Body of pancreas (tissue), 4 donors: ENCODE measurements at places on chromosomes 6 and 20. TPM values are rescaled to one million over a fixed set of nuclear protein-coding genes. Genes with fewer than 3 reads are reported as not detected.

DNA sequence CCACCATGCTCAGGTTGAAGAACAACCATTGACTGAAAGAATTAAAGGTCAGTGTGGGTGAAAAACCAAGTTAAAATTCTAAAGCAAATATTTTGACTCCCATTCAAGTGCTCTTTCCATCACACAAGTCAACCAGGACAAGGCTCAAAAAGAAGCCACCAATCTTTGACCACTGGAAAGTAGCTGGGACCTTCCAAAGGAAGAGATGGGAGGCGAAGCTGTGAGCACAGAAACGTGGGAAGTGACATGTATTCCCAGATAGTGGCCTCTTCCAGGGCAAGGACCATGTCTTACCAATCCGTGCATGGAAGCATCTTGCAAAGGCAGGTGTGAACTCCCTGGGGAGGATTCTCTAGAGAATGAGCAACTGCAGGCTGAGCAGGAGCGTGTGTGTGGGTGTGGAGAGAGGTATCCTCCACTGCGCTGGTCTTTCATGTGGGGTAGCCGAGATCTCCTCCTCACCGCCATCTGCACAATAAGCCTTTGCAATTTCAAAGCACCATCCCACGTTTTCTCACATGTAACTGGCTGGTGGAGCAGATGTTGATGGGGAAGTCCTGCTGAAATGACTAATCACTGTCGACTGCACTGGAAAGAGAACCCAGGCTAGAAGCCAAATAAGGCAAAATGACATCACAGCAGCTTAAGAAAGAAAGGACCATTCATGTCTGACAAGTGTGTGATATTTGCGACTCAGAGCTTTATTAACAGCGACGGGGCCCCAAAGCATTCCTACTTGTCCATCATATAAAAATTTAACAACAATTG lies 189.4 kb upstream of the RREB1 start:
- no peak for DNase-seq

MYLK2 gene
- 4.9 TPM for total RNA-seq

DNA sequence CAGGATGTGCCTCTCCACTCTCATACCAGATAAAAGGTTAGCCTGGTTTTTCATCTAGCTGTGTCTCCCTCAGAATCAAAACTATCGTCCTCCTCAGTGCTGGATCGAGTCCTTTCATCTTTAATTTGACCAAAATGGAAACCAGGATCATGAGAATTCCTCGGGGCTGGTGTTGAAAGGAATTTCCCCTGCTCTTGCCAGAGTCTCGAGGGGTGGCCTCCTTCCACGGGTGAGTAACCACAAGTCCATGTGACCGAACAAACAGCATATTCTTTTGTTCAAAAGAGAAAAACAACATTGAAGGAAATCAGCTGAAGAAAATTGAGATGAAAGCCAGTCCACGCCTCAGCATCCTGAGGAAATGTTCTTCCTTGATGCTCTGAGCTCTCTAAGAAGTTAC lies 165.9 kb upstream of the CDYL start:
- DNase-seq = peak; percentile 15

RAD21L1 gene
- total RNA-seq = not detected

SUPT3H gene
- 6.7 TPM for total RNA-seq

DNA sequence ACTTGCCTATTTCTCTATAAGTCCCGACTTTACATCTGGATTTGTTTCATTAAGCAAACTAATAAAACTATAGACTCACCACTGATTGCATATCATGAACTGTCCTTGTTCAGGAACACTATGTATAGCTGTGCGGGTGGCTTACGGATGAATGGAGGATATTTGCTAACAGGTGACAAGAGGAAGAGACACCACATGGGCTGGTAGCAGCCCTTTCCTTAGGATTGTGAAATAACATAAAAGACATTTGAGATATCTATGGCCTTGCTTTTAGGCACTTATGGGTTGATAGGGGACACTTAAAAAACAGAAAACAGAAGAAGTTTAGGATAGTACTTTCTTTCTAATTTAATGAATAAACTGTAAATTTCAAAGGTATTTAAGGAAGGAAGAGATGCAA lies 5.0 kb upstream of the CAP2 start:
- DNase-seq = no peak

GRCh38 chr6:32952817-32953739 lies at the start of gene HLA-DMA:
HLA-DMA (minus strand) TSS chr6:32953097; CDS start chr6:32953036, 61 bp downstream.
- peak; percentile 89 for DNase-seq

GRCh38 chr6:70884074-70884983 lies 72.5 kb downstream of the B3GAT2 start:
- peak; percentile 64 for DNase-seq

DNA sequence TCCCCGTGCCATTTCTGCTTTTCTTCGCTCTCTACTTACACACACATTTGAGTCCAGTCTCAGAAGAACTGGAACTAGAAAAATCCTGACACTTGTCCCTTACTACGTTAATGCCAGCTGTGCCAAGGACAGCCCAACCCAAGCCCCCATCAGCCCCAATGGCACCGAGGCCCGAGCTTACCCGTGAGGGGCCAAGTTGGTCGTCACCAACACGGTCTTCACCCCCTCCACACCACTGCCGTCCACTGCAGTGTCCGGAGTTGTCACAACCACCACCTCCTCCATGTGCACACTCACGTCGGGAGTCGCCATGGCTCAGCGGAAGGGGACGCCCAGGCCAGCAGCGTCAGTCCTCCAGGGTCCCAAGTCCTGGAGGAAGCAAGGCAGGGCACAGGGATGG lies 7.8 kb downstream of the GMEB2 start:
- no peak for DNase-seq

- no peak for DNase-seq
Measured at GRCh38 chr20:43680981-43681380, 14.1 kb downstream of the MYBL2 start.

DNA sequence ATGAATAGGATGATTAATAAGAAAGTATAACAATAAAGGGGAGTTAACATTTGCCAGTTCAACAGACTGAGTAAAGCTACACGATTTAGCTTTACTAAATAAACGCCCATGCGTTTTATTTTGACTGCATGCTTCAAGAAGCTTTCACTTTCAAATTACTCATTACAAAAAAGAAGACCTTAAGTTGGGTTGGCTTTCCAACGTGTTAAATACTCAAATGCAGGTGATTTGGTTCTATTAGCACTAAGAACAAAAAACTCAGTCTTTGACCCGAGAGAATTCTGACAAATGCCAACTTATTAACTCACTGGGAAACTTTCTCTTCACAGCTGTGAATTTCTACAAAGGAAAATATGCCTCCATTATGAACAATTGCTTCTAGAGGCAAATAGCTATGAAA lies 24.8 kb downstream of the RNF146 start:
- DNase-seq = no peak

- DNase-seq = no peak
Measured at GRCh38 chr6:39269961-39270360, 40.7 kb upstream of the KCNK5 start.
